ENCODE measurements at places on chromosomes 12 and 14.

DNA sequence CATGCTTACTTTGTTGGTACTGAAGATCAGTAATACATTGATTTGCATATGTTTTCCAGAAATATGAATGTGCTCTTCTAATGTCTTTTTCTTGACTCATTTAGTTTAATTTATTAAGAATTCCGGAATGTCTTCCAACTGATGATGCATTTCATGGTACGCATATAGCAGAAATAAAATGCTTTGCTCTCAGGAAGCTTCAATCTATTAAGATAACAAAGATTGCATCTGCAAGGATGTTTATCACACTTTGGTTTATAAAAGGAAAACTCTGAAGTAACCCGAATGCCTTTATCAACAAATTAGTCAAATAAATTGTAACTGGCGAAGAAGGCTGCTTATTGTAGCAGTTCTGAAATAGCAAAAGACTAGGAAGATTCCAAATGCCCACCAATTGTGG is 166.4 kb upstream of the LMNTD1 start:
- no peak for DNase-seq

DNA sequence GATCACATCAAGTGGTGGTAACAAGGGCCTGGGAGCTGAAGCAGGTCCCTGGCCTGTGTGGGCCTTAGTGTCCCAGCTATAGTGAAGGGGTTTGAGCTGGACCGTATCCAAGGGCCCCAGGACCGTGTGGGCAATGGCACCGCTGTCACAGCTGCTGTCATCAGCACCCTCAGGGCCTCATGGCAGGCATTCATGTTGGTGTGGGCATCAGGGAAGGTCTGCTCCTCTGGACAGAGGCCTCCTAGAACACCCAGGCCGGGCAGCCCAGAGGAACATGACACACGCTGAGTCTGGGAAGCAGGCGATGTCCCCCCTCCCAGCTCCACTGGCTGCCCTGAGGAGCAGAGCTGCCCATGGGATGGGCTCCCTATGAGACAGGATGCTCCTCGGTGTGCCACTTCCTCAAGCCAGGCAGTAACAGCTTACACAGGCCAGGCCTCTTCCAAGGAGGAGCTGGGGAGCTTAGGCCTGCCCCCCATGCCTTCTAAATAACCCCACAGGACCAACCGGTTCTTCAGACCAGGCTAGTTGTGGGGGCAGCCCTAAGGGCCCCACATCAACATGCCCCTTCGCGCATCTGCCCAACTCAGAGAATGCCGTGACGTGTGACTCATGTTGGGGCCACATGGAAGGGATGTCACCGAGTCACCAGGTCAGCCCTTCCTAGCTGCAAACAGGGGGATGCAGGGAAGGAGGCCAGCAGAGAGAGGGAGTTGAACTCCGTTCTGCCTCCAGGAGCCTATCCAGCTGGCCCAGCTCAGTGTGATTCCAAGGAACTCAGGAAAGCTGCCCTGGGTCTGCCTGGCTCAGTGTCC is 80.4 kb downstream of the PITPNM2 start:
- no peak for DNase-seq

- DNase-seq, result no peak
Observed at GRCh38 chr12:131684015-131684725, 26.7 kb upstream of the SFSWAP start.

- no peak for DNase-seq
Observed at GRCh38 chr14:53325176-53325806, 172.2 kb upstream of the DDHD1 start.

GRCh38 chr12:101939856-101940265 is 62.5 kb downstream of the DRAM1 start:
- DNase-seq, result peak; percentile 52

- no peak for DNase-seq
Observed at GRCh38 chr12:43835264-43835655, 621 bp upstream of the TMEM117 start.

DNA sequence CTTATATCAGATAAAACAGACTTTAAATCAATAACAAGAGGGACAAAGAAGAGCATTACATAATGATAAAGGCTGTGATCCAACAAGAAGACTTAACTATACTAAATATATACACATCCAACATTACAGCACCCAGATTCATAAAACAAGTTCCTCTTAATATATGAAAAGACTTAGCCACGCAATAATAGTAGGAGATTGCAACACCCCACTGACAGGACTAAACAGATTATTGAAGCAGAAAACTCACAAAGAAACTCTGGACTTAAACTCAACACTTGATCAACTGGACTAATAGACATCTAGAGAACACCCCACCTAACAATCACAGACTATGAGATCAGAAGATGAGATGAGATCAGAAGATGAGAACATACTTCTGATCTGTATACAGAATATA is 5.7 kb upstream of the CLEC14A start:
- DNase-seq, result no peak

DNA sequence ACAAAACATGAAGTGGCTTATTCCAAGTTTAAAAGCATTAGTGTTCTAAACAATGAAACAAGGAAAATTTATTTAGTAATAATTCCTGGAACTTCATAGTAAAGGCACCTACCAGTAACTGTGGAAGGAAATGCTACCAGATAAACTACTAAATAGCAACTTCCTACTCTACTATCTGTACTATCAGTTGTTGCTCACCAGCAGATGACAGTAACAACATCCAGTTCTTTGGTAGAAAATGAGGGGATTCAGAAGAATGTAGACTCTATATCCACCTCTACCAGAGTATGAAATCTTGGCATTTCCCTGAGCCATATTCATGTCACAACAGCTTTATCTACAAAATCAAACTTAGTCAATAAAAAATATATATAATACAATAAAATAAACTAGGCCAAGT is 3.1 kb downstream of the ENTPD5 start:
- DNase-seq, result no peak

- DNase-seq, result no peak
Observed at GRCh38 chr14:69994002-69994401, 114.8 kb downstream of the SMOC1 start.

DNA sequence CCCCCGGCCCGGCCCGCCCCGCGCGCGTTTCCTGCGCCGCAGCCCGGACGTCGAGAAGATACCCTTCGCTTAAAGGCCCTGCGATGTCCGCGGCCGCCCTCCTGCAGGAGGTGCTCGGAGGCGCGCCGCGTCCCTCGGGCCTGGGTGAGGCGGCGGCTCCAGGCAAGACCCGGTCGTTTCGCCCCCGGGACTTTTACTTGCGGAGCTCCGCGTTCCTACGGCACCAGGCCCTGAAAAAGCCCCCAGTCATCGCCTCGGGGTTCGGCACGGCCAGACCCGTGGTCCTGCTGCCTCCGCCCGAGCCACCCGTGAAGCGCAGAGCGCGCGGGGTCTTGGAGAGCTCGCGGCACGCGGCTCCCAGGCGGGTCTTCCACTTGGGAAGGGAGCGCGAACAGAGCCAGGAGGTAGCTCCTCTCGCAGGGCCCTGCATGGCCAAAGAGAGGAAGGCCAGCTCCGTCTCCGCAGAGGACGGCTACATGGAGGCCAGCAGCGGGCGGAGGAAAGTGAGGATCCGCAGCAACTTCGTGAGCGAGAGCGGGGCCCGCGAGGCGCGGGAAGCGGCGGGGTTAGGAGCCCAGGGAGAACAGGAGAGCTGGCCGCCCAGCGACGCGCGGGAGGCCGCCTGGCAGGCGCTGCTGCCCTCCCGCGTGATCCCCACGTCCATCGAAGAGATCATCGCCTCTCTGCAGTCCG is 26.9 kb downstream of the TTC6 start:
- no peak for DNase-seq

- no peak for DNase-seq
Observed at GRCh38 chr12:75698052-75698451, 186.6 kb upstream of the KRR1 start.

- no peak for DNase-seq
Observed at GRCh38 chr14:35993684-35993960, 167.5 kb downstream of the BRMS1L start.

DNA sequence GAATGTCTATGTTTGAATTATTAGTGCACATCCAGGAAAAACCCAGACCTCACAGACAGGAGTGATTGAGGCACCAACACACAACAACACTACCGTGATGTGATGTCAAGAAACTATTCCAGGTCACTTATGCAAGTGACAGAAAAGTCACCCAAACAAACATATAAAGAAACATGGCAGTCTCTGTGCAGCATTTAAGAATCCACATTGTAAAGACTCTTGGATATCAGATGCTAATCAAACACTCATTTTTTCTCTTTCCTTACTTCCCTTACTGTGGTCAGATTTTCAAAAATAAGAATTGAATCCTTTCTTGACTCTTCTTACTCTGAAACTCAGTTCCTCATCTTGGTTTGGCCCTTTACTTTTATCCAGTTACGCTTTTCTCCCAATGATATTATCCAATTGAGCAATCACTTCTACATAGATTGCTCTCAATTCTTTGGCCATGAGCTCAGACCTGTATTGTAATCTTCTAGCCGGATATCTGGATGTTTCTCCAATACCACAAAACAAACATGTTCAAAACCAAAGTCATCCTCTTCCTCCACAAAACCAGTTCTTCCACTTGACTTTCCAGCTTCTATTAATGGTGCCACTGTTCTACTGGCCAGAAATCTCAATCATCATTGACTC is 115.4 kb downstream of the DUSP6 start:
- no peak for DNase-seq

DNA sequence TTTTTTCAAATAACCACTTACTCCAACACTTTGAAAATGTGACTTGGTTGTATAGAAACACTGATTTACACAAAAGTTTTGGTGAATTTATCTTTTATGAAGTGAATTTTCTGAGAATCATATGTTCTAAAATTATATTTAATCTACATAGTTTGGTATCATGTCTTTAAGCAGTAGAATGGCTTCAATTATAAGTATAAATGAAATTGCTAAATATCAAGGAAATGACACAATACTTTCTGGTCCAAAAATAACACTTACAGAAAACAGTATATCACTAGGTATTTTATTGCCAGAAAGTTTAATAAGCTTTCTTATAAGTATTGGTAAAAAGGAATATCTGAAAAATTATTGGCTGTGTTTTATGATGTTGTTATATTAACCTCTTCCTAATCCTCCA is 90.9 kb downstream of the SRGAP1 start:
- DNase-seq, result no peak

DNA sequence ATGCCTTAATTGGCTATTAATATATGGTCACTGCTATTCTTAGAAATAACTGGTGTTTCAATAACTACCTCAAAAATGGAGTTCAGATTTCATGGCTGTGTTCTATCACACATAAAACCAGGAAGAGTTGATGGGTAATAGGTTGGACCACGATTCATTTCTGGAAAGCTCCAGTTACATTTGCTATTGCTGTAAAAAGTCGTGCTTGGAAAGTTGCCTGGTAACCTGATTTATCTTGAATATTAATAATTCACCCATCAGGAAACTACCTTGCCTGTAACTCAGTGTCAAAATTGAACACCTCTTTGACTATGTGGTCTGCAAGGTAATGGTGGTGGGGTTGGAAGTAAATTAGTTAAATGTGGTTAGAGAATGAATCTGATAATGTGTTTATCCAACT is 104.7 kb upstream of the IFNG-AS1 start:
- no peak for DNase-seq

DNA sequence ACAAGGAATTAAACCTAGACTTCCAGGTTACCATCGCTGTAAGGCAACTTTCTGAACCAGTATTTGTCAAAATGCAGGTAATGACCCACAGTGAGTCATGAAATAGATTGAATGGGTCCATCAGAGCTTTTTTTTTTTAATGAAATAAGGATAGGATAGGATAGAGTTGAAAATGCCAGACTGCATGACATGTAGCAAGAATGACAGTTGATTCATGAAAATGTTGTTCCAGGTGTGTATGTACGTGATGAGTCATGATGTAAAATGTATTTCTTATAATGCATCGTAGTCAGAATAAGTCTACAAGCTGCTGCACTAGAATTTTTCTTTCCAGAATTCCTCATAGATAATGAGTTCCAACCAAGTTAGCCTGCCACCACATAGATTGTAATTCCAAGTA is 184.4 kb upstream of the BCL2L14 start:
- DNase-seq, result no peak

DNA sequence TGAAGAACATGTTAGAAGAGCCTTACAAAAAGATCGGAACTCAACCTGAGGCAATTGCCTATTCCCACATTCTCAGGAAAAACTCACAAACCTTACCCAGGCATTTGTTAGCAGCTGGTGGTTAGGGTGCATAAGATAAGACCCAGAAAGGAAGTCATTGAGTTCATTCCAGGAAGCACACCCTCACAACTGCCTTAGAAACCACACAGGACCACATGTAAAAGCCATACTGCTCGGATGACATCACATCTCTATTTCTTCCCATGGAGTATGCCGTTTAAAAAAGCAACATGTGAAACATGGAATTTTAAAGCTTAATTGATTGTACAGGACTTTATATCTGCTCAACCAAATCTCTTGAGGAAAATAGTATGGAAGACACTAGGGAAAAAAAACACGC is 411.2 kb downstream of the DAD1 start:
- DNase-seq, result no peak

- no peak for DNase-seq
Observed at GRCh38 chr12:125395583-125396215, 330.5 kb downstream of the AACS start.

GRCh38 chr12:5989621-5990020 is 44.6 kb upstream of the ANO2 start:
- DNase-seq, result no peak

GRCh38 chr12:53205747-53206419 is 1.2 kb downstream of the ITGB7 start:
- DNase-seq, result peak; percentile 87

- DNase-seq, result no peak
Observed at GRCh38 chr12:128137140-128137539, 129.8 kb upstream of the TMEM132C start.

DNA sequence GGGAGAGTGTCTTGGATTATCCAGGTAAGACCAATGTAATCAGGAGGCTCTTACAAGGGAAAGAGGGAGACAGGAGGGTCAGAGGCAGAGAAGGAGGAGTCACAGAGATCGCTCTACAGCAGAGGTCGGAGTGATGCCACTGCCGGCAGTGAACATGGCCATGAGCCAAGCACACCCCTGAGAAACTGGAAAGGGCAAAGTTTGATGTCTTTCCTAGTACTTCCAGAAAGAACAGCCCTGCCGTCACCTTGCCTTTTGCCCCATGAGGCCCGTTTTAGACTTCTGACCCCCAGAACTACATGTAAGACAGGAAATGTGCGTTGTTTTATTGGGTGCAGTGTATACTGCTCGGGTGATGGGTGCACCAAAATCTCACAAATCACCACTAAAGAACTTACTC is 133.7 kb downstream of the CALM1 start:
- no peak for DNase-seq

DNA sequence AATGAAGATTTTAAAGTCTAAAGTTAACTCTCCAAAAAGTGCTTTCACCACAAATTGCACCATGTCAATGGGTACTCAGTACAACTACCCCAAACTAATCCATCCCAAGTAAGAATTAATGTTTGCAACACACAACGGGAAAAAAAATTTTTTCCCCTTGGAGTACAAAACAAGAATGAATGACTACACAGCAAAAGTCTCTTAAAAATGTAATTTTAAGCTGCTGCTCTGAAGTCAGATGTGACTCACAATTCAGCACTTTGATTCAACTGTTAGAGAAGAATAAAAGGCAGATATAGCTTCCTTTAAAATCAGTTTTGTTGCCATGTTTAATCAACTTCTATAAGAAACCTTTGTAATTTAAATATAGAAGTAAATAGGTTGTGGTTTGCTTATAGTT is 42.5 kb upstream of the VPS33A start:
- no peak for DNase-seq

GRCh38 chr12:1593174-1594005 is 991 bp downstream of the FBXL14 start:
- DNase-seq, result peak; percentile 57
